ENCODE measurements at places on chromosomes 6 and 20.

GRCh38 chr6:80637312-80637711, 530.8 kb downstream of the BCKDHB start:
- DNase-seq: no peak

GRCh38 chr6:3288711-3289663, 30.2 kb downstream of the PSMG4 start:
- DNase-seq: no peak

- no peak for DNase-seq
These were observed 132.6 kb downstream of the BANF2 start for GRCh38 chr20:17832236-17832915.

GRCh38 chr6:70164556-70164955, 138.3 kb downstream of the COL9A1 start:
- DNase-seq: no peak

DNA sequence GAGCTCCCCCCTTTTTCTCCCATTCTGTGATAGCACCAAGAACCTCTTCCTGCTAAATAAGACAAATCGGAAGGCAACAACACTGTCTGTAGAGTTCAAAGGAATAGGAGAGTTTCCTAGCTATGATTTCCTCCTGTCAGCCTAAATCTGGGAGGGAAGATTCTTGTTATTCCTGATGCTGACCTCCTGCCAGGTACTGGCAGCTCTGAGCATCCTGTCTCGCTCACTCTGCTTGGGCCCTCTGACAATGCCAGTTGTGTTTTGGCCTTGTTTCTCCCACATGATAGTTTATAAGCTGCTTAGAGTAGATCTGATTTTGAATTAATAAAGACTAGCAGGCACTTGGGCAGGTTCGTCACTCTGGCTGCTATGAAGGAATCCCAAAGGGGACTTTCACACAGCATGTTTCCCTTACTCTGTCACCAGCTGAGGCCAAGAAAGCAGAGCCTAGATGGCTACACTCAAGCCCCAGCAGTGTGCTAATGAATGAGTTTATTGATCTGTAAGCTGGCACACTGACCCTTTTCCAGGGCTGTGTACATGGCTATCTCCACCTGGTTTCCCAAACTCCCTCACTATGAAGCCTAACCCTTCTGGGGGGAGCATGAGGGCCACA, 52.3 kb downstream of the UQCC1 start:
- DNase-seq: no peak

- no peak for DNase-seq
These were observed 14.8 kb downstream of the BANF2 start for GRCh38 chr20:17714597-17714996.

DNA sequence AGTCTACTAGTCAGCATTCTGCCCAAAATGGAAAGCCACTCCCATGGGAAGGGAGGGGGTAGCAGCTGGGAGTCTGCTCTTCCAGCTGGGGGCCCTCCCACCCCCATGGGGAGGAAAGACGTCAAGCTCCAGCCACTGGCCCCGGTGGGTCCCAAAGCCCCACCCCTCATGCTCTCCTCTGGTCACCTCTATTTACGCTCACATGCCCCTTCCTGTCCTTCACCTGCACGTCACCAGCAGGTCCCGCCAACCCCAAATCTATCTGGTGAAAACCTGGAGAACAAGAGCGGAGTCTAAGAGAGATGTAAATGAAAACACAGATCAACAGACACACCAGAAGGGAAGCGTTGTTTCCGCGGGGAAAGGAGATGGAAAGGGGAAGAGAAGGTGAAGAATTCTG, 30.0 kb upstream of the ZBP1 start:
- no peak for DNase-seq

GRCh38 chr6:149357726-149358538, 40.4 kb downstream of the TAB2 start:
- no peak for DNase-seq

DNA sequence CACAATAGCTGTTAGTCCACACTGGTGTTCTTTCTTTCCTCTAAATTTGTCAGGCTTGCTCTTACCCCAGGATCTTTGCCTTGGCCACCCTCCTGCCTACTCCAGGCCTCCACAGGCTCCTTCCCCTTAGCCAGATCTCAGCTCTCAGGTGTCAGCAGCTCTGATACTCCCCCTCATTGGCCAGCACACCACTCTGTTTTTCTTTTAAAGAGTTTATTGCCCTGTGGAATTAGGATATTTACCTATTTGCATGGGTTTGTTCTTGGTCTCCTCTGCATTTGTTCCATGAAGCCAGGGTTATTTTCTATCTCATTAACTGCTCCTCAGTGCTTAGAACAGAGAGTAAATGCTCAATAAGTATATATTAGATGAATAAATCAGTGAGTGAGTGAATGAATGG, 36.8 kb downstream of the GCNT2 start:
- DNase-seq: no peak

DNA sequence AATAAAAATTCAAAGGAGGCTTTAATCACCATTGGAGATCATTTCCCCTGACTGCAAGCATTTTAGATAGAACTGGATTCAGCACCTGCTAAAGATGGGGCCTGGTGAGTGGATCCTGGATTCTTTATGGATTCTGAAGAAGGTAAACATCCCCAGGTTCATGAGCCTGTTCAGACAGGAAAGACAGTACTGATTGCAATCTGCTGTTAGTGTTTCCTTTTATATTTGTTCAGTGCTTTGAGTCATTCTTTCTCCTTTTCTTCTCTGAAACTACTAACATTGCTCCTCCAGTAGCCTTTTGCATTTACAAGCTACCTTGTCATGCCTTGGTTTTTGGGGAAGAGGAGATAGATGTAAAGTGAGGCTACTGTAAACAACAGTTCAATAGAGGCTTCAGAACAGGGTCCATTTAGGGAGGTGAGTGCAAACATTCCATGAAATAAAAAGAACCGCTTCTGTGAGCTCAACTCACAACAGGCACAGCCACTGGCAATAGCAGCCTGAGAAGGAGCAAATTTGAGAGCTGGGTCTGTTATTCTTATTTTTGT, 66.4 kb upstream of the PRL start:
- no peak for DNase-seq

- DNase-seq: no peak
These were observed 73.1 kb upstream of the IPCEF1 start for GRCh38 chr6:154429711-154430110.

DNA sequence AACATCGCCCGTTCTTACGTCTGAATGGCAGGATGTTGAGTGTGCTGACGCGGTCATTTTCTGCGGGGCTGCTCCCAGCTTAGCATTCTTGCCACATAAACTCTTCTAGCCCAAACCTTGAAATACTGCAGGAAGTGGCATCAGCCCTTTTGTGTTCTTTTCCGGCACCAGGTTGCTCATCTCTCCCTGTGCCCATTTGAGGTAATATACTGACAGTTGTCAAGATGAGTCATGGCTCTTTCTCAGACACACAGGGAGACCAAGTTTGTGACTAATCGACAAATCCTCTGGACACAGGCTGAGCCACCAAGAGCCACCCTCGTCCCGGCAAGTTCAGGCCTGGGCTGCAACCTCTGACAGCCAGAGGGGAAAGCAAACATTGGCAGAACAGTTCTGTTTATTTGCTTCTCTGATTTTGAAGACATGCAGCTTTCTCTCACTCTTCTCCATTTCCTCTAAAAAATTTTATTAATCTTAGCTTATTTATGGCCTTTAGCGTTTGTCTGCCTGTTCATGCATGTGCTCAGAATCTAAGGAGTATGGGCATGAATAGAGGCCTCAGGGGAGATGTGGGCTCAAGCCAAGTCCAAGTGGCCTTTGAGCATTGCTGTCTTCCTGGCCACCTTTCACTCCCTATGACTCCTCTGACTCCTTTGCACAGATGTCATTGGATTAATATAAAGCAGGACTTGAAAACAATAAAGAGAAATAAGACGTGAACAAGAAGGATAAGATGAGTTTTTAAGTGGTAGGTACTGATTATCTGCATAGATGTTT, 328.2 kb upstream of the JAG1 start:
- DNase-seq: no peak

DNA sequence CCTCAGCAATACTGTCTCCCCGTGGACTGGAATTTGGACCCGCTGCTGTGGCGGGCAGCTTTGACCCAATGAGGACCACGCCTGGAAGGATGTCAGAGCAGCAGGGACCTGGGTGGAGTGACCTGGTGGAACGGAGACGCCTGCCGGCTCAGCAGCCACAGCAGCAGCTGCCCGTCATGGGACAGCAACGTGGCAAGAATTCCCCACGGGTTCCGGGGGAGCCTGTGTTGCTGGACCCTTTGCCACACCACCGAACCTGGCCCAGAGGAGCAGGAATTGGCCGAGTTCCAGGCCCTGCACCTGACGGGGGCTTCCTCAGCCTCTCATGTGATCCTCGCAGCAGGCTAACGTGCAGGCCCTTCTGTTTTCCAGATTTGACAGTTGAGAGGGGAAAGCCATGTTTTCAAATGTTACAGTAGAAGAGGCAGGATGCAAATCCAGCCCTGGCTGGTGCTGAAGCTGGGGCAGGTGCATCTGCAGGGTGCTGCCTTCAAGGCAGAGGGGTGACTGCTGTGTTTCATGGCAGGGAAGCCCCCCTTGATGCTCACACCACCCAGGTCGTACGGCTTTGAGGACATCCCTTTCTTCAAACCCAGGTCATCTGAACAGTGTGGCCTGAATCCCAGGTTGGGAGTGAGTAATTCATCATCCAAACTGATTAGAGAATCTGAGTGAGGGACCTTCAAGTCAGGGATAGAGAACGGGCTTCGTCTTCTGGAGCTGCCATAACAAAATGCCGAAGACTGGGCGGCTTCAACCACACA, 93.4 kb downstream of the THBS2 start:
- no peak for DNase-seq

GRCh38 chr6:41757931-41758640, 10.9 kb upstream of the PGC start:
- DNase-seq: no peak

DNA sequence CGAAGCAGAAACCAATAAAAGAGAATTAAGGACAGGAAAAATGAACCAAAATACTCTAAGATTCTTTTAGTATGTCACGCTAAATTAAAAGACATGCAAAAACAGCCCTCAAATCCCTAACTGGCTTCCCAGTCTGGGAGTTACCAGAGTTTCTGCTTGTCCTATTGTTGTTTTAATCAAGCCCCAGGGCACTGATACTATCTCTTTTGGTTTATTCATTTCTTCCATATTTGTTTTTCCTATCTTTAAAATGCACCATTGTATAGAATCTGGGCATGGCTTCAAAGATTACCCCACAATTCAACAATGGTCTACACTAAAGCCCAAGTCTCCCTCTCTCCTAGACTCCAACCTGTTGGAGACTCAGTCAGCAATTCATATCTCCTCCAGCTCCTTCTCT, 169.1 kb downstream of the MYLK4 start:
- no peak for DNase-seq

- no peak for DNase-seq
These were observed 49.5 kb downstream of the EPB41L2 start for GRCh38 chr6:131013495-131013894.

- DNase-seq: no peak
These were observed 245.4 kb downstream of the ANKRD60 start for GRCh38 chr20:57983082-57983481.

DNA sequence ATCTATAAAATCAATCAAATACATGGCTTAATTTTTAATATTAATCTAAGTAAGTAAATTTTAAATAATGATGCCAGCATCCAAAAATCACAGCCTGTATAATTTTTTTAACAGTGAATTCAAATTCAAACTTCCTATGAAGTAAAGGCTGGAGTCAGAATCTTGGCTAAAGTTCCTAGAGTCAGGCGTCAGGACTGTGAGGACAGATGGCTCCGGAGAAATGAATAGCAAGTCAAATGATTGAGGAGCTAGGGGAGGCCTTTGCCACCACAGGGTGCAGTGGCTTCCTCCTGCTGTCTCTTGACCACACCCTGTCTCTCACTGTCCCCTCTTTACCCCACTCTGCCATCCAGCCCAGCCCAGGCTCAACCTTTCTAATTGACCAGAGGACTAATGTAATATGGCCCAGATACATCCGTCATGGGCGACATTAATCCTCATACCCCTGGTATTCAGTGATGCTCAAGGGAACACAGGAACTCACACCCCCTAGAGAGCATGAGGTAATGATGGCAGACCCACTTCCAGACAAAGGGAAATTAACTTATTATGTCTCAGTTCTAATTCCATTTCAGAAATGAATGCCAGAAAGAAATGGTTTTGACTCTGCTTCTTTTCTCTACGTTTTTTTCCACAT, 53.4 kb downstream of the OPRM1 start:
- DNase-seq: no peak

GRCh38 chr6:47168180-47168579, 126.0 kb upstream of the ADGRF1 start:
- peak; percentile 89 for DNase-seq

GRCh38 chr6:3654436-3654835, 97.1 kb downstream of the PXDC1 start:
- DNase-seq: no peak

DNA sequence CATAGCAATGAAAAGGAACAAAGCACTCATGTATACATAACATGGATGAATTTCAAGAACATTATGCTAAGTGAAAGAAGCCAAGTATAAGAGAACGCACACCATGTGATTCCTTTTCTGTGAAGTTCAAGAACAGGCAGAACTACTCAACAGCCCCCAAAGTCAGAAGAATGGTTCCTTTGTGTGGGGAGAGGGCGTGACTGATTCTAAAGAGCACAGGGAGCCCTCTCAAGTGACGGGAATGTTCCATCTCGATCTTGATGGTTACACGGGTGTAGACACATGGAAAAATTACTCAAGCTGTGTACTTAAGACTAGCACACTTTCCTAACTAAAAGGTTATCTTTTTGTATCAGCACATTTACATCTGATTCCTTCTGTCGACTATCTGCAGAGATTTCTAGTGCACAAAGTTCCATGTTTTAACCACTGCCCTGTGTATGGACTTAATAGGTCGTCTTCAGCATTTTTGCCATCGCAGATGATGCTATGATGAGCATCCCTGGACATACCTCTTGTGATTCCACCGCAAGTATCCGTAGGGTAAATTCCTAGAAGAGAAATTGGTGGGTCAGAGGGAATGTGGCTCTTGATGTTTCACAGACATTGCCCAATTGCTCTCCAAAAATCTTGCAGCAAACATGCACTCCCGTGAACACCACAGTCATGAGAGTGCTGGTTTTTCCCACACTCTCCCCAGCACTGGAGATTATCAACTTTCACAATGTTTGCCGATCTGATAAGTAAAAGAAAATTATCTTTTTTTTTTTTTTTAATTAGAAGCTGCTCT, 279.3 kb downstream of the BMP7 start:
- no peak for DNase-seq

GRCh38 chr6:160167604-160168399, 46.2 kb downstream of the SLC22A1 start:
- DNase-seq: no peak

GRCh38 chr6:38024908-38025307, 205.4 kb downstream of the ZFAND3 start:
- DNase-seq: no peak

- DNase-seq: no peak
These were observed 23.8 kb downstream of the DCBLD1 start for GRCh38 chr6:117506180-117506835.
